ENCODE measurements at places on chromosomes 4 and X.

- DNase-seq: no peak
Observed at GRCh38 chr4:102862016-102862415, 6.8 kb upstream of the CISD2 start.

- no peak for DNase-seq
Observed at GRCh38 chr4:88033309-88033708, 25.9 kb downstream of the PKD2 start.

GRCh38 chr4:138223231-138223910 lies 18.8 kb downstream of the SLC7A11 start:
- DNase-seq: no peak

DNA sequence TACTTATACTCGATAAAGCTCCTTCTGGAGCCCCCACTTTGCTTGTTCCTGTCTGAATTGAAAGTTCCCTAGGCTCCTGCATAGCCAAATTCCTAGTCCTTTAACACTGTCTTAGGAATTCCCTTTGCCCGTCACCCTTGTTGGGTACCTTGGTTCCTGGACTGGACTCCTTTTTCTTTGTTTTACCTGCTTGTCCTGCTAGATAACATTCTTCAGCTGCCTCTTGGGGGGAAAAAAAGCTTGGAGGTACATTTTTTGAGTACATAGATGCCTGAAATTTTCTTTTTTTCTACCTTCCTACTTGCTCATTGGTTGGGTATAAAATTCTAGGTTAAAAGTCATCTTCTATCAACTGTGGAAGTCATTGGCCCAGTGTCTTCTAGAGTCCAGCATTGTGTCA lies 154.8 kb upstream of the RAPGEF2 start:
- DNase-seq: no peak

- DNase-seq: no peak
Observed at GRCh38 chrX:72245461-72246089, 6.7 kb upstream of the ERCC6L start.

DNA sequence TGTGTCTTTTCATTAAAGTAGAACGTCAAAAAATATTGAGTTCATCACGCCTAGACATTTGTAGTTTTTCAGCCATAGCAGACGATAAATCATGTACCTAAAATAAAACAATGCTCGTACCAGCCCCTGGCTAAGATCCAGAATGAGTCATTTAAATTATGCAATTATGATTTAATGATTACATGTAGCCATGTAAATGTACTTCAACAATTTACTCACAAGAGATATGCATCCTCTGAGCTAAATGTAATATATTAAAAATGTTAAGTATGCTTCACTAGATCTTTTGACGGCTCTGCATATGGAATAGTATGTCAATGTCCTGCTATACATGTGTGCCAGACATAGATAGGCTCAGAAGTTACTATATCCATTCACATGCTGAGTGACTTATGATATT lies 1077.8 kb downstream of the ARAP2 start:
- DNase-seq: no peak
